Activated naive CD4-positive, alpha-beta T cell treated with anti-CD3 and anti-CD28 coated beads, Interleukin-2, amount 50 U/mL, for 72 hours (primary cell): ENCODE measurements at places on chromosomes 4 and X. TPM values are rescaled to one million over a fixed set of nuclear protein-coding genes. Genes with fewer than 3 reads are reported as not detected.

- DNase-seq, result no peak
Observed at GRCh38 chr4:129550281-129550785, 454.4 kb downstream of the C4orf33 start.

GRCh38 chr4:142671516-142671915 lies 174.6 kb downstream of the INPP4B start:
- DNase-seq, result no peak

GRCh38 chr4:42570221-42570620 lies 86.7 kb downstream of the ATP8A1 start:
- DNase-seq, result no peak

The XAGE1B gene
- total RNA-seq, result not detected
